SK-N-MC (cell line): ENCODE measurements at places on chromosomes 7 and 10.

DNA sequence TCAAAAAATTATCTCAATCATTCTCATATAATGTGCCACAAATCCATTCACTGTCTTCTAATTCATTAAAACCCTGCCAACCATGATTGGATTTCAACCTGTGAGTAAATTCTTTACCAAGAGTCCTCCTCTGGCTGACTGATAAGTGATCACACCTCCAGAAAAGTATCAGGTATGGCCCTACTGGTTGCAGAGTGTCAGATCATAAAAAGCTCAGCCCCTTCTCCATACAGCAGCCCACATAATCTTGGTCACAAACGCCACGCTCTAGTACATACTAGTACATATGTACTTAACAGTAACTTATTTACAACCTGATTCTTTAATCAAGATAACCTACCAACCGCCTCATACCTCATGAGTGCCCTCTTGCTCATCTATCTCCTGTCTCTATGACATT, 26.1 kb downstream of the UBE2H start:
- DNase-seq, result no peak

GRCh38 chr10:29056729-29057128, 232.1 kb upstream of the LYZL1 start:
- DNase-seq, result no peak

- DNase-seq, result no peak
Measured at GRCh38 chr10:107732045-107732444, 567.5 kb upstream of the SORCS1 start.

GRCh38 chr10:11687357-11687771, 54.8 kb upstream of the ECHDC3 start:
- DNase-seq, result no peak

- DNase-seq, result no peak
Measured at GRCh38 chr7:84912537-84912936, 274.3 kb downstream of the SEMA3D start.

- no peak for DNase-seq
Measured at GRCh38 chr7:151077705-151078232, 2.8 kb downstream of the FASTK start.

DNA sequence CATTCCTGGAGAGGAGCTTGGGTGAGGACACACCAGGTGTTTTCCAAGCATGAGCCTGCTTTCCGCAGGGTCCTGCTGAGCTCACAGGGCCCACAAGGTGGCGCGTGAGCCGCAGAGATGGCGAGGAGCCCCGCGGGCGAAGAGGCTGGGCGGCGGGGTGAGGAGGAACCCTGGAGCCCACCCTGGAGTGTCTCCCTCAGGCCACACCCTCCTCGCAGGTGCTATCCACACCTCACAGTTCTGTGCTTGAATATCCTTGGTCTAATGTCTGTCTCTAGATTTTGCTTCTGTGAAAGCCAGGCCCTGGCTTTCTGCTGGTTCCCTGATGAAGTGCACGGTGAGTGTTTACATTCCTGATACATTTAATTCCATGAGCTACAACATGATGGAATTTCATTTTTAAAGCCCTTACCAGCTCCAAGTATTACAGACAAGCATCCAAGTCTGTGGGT, 433.6 kb downstream of the ACTR3B start:
- DNase-seq, result no peak
